Stimulated activated CD4-positive, alpha-beta T cell treated with anti-CD3 and anti-CD28 coated beads, Interleukin-1b, Interleukin-23, amount 100 ng/mL, for 4 hours (primary cell): ENCODE measurements at places on chromosomes 1 and 21.

DNA sequence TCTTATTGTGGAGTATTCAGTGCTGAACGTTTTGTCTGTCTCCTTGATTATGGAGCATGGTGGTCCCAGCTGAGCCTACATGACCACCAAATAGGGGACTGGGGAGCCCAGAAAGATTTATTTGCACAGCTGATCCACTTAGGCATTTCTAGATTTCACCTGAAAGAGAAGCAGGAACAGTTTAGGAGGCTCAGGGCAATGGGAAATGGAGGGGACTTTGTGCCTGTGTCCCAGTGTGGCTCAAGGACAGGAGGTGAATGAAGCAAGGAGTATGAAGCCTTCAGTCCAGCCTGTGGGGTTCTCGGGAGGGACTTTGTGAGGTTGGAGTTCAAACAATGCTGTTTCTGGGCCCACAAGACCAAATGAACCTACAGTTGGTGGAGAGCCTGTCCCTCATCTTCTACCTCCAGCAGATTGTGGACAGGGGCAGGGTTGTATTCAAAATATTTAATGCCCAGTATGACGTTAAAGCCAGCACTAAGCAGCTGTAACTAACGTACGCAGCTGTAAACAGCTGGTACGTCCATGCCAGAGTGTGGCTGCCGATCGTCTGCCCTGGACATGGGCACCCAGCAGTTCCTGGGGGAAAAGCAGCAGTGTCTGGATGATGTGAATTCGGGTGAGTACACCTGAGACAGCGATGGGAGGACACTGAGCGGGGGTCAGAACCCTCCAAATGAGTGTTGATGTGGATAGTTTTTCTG lies 164.9 kb upstream of the RAB4A start:
- DNase-seq, result no peak

- DNase-seq, result no peak
Measured at GRCh38 chr1:230176871-230177411, 109.9 kb downstream of the GALNT2 start.

GRCh38 chr1:61293986-61294504 lies 211.7 kb downstream of the NFIA start:
- DNase-seq, result no peak

DNA sequence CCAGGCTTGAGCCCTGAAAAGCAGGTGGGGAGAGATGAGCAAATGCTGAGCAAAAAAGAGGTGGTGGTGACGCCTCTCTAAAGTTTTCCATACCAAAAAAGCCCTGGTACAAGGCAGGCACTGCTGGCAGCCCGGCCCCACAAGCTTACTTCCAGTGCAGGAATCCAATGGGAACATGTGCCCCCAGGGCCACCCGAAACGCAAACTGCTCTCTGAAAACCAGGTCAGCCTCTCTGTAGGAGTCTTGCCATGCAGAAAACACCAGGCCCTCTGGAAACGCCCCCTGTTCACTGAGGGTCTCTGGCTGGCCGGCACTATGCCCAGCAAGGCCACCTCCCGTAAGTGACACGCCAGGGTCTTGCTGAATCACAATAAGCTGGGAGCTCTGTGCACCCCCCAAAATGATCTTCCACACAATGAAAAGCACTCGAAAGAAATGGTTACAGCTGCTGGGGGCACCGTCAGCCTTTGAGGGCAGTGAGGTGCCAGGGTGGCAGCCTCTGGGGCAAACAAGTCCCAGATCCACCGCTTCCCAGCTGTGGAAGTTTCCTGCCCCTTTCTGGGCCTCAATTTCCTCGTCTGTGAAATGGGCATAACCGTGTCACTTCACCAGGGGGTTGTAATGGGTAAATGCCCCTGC lies 170.5 kb downstream of the TOMM20 start:
- no peak for DNase-seq

- no peak for DNase-seq
Measured at GRCh38 chr1:225851805-225852204, 30.4 kb downstream of the TMEM63A start.

DNA sequence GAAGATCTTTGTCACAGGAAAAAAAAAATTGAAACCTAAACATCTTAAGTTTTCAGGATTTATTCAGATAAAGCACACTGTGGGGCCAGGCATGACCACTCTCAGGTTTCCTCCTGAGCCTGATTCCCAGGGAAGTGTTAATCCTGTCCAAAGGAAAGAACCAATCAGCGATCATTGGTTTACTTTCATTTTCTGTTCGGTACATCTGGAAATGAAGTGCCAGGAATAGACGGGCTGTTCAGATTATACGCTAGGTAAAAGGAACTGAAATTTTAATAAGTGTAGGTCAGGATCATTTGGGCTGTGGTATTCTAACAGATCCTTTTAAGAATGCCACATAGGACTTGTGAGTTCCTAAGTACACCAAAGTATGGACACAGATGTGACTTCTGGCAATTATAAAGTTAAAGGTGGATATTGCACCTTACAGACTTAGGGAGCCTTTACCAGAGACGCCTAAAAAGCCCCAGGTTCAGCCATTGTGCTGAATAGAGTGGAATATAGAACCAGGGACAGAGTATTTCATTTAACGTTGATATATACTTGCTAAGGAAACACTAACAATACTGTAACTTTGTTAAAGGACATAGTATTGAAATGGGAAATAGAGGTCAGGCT lies 9.3 kb upstream of the CACYBP start:
- no peak for DNase-seq

DNA sequence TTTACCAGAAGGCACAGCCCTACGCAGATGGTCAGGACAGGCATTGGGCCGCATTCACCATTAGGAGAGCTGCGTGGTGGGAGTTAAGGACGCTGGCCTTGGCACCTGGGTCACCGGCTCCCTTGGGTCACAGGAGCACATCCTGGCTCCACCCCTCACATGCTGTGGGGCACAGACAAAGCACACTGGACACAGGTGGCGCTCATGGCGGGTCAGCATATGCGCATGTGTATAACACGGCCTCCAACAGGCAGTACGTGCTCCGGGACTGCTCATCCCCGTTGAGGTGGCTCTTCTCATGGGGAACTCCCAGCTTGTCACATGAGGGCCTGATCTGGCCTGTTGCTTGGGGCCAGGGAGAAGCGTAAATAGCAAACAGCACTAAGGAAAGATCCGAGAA lies 25.0 kb downstream of the PGBD5 start:
- DNase-seq, result no peak

DNA sequence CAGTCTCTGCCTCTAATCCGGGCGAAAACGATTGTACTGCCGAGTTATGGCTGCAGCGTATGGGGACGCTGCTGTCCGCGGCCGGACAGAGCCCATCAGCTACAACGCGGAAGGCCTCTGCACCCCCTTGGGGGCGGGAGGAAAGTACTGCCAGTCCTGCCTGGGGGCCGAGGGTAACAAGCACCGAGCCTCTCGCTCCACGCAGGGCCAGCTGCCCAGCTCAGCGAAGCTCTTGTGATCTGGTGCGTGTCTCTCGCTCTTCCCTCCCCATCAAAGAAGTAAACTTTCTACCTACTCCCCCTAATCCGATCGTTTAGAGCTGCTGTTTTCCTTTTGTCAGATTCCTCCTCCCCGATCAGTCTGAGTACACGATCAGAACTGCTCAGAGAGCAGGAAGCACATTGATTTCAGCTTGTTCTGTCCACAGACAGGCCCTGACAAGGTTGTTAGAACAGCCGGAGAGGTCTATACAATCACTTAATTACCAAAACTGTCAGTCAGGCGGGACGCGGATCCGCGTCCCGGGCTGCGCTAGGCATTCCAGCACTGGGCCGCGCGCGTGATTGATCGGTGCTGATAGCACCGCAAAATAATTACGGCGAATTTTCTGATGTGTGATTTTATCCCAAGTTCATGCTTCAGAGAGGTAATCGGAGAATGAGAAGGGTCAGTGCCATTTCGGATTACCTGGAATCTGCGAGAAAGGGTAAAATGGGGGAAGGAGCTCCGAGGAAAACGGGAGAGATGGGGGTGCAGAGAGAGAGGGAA lies 8.7 kb upstream of the BARHL2 start:
- no peak for DNase-seq

- DNase-seq, result no peak
Measured at GRCh38 chr1:163137556-163138265, 65.0 kb downstream of the RGS5 start.

DNA sequence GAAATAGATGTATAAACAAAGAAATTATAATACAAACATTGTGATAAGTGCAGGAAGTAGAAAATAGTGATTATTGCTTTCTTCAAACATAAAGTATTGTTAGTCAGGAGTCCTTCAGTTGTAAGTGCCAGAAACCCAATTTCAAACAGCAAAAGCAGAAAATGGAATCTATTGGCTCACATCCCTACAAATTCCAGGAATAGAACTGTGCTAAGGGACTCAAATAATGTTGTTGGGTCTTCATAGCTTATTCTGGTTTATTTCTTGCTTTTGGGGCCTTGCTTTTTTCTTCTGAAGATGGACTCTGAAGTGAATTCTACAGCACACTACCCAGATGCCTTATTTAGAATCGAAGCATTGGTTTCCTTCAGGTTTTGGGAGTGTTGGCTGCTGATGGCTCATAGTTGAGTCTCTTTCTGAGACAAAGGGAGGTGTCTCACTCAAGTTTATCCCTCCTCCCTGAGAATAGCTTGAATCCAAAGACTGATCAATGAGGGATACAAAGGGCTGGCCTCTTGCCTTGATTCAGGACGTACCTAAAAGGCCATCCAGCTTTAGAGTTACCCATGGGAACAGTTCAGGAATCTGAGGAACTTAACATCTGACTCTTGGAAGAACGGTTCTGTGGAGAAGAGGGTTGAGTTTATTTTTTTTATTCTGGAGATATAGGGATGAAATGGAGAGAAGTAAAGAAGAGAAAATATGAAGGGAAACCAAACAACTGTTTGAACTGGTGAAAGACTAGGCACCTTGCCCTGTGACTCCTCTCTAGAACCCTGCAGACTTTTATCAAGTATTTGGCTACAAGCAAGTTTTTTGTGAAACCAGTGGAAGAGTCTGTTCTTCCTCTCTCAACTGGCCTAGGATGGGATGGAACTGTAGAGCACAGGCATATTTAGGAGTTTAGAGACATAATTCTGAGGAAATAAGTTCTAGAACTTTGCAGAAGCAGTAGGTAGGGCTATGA lies 39.0 kb upstream of the ATG4C start:
- no peak for DNase-seq

GRCh38 chr1:156070548-156070947 lies 9.6 kb downstream of the RAB25 start:
- no peak for DNase-seq

GRCh38 chr1:151822404-151822803 lies 9.2 kb downstream of the RORC start:
- peak; percentile 54 for DNase-seq

DNA sequence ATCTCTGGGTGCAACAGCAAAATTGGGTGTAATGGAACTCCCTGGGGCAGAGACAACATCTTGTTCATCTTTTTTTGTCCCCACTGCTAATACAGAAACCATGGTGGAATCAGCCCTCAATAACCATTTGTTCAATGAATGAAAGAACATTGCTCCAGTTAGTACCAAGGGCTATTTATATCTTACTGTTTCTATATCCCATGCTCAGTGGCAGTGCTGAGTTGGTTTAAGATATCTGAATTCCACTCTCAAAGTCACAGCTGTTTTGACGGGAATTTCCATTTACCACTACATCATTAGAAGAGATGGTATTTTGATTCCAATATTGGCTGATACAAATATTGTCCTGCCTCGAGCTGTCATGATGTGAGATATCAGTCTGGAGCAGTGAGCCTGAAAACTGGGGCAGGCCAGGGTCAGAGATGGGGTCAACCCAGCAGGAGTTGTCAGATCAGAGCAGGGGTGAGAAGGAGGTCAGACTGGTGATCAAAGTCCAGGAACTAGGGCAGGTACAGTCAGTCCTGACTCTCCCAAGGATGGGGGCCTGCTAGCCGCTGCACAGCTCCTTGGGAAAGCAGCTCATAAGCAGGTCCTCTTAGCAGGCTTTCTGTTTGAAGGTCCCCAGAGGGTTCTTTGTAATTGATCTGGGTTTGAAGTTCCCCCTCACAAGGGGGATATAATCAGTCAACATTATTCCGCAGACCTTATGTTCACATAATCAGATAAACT lies 5.8 kb upstream of the PHC2 start:
- no peak for DNase-seq

DNA sequence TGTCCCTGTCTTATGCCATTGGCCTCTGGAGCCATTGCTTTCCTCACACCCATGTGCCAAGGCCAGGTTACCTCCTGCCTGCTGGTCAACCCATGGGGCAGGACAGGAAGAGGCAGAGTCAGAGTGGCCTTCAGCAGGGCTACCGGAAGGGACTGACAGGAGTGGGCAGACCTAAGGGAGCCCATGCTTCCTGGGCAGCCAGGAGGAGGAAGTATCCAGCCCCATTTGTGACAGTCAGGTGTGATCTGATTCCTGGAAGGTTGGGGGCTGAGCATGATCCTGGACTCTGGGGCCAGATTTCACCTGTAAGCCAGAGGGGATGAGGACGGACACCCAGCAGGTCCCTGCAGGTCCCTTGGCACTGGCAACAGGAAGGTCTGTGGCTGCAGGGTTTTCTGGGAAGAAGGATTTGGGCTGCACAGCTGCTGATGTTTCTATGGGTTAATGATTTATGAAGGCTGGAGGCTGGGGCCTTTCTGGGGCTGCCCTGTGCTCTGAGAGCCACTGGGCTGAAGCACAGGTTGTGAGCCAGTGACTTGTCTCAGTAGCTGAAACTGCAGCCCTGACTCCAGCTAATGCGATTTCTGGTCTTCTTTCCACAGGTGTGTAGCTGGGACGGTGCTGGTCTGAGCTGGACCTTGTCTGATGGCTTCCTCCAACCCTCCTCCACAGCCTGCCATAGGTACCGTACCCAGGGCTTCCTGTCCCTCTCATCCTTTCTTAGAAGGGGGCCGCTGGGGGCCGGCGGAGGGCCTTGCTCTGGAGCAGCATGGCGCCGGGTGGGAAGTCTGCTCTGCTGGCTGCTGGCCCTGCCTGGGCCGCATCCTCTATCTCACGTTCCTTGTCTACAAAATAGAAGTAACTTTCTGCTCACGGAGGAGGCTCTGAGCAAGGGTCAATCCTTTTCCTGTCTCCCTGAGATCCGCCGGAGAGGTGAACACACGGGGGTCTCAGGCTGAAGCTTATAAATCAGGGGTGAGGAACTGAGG lies 40.7 kb downstream of the ARHGEF10L start:
- DNase-seq, result no peak

GRCh38 chr1:194865383-194865782 lies 1679.0 kb upstream of the B3GALT2 start:
- no peak for DNase-seq

DNA sequence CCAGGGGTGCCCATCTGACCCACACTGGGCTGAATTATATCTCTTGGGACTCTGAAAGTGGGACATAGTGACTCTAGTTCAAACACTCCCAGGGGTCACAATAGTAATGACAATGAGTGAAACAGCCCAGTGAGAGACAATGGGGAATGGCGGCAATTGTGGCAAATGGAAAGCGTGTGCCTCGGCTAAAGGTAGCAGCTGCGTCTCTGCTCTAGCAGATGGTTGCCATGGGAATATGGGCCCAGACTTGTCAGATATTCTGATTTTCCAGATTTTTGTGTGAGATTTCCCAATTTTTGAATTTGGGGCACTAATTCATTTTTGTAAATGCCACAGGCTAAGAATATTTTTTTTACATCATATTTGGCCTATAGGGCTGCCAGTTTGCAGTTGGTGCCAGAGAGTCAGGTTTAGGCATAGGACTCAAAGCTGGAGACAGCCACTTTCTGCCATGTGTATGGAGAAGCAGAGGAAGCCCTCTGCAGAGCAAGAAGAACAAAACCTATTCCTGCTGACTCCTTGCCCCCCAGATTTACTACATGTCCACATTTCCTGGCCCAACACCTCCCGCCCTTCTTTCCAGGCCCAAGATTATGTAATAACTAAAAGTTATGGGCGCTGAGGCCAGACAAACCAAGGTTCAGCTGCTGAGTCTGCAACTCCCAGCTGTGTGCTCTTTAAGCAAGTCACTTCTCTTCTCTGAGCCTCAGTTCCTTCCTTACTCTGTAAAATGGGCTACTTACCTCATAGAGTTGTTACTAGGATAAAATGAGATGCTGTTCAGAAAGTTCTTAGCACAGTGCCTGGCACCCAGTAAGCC lies 21.6 kb upstream of the PTP4A2 start:
- DNase-seq, result no peak
